Astrocyte of the cerebellum (primary cell): ENCODE measurements at places on chromosomes 7 and 10.

DNA sequence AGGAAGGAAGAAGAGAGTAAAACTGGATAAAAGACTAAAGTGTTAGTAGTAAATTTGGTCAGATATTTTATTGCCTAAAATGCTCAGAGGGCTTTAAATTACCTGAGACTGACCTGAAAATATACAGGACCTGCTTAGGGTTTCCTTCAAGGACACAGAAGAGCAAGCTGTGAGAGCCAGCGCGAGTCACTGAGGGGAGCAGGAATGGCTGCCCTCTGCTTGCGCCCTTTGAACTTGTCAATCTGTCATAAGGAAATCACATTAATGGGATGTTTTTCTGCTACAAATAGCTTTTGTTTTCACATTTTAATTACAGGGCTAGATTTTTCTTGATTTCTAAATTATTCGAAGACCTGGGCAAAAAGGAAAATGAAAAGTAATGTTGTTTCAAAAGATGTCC is 26.9 kb downstream of the DNAJB9 start:
- DNase-seq, result no peak

GRCh38 chr10:31490858-31491504 is 172.0 kb downstream of the ZEB1 start:
- DNase-seq, result peak; percentile 52

DNA sequence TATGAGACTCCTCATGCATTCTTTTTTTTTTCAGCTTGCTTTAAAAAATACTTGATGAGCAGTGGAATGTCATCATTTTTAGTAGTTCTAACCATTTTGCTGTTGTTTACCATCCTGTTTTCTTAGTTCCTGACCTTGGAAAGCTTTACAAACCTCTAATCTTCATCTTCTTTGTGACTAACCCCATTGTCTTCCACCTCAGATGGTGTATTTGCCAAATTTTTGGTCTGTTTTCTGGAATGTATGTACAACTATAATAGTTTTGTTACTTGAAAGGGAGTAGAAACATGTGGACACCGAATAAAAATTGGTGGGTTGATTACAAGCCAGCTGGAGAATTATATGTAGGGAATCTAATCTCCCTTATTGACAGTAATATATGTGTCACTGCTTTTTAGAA is 172.7 kb downstream of the SND1 start:
- peak; percentile 47 for DNase-seq

- no peak for DNase-seq
Observed at GRCh38 chr7:136637813-136638212, 230.6 kb upstream of the CHRM2 start.

DNA sequence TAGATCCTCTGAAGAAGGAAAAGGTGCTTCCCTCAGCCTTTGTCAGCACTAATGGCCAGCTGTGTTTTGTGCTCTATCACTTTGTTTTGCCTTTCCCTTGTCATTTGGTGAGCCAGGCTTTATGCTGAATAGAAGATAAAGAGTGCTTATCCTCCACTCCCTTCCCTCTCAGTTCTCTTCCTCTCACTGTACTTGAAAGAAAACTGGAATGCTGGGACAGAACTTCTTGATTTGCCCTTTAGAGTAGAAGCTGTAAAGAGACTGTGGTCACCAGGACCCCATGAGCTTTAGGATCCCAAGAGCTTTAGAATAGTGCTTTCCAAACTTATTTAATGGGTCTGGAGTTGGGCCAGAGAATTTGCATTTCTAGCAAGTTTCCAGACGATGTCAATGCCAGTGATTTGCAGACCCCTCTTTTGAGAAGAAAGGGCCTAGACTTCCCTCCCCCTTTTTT is 81.4 kb downstream of the LRRC4 start:
- DNase-seq, result no peak

DNA sequence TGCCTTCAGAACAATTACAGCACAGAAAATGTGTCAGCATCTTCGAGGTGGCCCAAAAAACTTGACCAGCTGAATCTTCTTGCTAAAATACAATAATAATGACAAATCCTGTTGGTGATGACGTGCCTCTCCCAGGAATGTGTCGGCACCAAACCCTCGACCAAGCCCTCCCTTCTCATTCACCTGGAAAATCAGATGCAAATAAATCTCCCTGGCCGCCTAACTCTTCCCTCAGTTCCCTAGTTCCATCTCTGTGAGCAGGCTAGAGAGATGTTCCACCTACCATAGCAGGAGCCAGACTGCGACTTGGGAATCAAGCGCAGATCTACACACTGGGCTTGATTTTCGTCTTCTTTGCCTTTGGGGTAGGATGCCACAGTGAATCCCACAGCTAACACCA is 4.1 kb downstream of the PRSS1 start:
- no peak for DNase-seq

DNA sequence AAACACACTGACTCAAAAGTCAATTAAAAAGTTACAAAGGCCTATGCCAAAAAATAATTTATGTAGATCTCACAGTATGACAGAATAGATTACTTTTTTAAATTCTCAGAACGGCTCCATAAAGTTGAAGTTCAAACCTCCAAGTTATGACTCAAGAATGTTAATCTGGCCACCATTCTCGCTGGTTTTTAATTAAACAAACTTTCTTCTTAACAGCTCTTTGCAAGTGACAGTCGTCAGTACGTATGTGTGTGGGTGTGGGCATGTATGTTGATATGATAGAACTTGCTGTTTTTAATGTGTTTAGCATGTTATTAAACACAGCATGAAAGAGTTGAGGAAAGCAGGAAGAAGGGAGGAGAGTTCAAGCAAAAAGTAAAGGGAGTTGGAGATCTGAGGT is 18.5 kb downstream of the PRKCQ start:
- no peak for DNase-seq

- no peak for DNase-seq
Observed at GRCh38 chr10:4407783-4408182, 418.2 kb upstream of the AKR1E2 start.

- DNase-seq, result no peak
Observed at GRCh38 chr7:83248000-83248399, 85.3 kb upstream of the PCLO start.

DNA sequence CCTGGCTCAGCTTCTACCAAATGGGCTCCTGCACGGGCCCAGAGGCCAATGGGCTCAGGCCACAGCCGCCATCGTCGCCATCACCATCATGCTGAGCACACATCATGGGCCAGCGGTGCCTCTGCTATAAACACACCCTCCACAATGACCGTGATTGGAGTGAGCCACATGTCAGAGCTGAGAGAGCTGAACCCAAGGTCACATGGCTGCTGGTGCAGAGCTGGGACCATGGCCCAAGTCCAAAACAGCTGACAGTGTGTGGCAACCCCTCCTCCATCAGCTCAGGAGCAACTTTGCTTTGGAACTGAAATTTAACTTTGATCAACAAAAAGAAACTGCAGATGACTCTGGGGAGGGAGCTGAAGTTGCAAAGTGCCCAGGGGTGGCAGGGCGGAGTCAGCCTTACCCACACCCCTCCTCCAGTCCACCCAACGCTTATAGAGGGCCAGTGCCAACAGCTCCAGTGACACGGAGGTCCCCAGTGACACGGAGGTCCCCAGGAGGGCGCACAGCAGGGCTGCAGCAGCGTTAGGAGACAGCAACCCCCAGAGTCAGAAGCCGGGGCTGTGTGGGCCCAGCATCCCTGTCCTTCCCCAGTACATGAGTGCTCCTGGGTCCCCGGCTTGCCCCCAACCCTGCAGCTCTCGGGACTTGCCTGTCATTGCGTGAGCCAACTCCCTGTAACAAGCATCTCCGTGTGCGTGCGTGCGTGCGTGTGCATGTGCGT is 249.6 kb downstream of the ELFN1 start:
- no peak for DNase-seq

DNA sequence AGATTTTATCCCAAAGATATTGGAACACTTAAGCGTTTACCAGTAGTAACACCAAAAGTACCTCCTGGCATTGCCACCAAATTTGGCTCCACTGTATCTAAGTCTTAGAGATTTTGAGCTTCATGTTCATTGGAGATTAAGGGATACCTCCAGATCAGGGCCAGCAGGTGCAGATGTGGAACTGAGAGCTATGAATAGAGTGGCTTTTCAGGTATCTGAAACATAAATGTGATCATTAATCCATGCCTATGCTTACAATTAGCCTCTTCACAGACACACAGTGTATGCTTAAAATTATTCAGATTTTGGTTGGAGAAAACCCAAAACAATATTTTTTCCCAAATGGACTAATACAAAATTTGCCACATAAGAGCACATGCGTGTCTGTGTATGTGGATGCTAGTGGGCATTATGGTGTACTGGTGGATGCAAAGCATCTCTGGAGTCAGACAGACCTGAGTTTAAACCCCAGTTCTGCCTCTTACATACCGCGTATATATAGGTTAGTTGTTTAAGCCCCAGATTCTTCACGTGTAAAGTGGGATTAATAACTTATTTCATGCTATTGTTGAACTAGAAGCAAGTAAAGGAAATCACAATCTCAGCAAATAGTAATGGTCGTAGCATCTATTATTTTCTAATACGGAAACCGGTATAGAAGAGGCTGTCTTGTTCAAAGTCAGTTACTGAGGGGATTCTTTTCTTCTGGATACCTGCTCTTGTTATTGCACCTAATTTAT is 6.8 kb upstream of the LRRC4 start:
- DNase-seq, result no peak

DNA sequence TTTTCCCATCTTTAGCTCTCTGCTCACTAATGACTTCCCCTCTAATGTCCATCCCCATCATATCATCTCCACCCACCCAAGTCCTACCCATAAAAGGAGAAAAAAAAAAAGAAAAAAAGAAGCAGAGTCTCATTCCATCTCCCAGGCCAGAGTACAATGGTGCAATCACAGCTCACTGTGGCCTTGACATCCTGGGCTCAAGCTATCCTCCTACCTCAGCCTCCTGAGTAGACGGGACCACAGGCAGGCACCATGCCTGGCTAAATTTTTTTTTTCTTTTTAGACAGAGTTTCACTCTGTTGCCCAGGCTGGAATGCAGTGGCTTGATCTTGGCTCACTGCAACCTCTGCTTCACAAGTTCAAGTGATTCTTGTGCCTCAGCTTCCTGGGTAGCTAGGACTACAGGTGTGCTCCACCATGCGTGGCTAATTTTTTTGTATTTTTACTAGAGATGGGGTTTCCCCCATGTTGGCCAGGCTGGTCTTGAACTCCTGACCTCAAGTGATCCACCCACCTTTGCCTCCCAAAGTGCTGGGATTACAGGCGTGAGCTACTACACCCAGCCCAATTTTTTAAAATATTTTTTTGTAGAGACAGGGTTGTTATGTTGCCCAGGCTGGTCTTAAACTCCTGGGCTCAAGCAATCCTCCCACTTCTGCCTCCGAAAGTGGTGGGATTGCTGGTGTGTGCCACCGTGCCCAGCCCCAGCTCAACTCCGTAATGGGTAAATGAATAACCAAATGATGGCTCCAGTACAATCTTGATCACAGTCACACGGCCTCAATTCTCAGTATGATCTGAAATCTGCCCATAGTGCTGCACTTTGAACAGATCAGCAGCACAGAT is 24.6 kb upstream of the SGMS1 start:
- DNase-seq, result no peak

- DNase-seq, result peak; percentile 51
Observed at GRCh38 chr7:101950450-101951119, 133.2 kb downstream of the CUX1 start.

- no peak for DNase-seq
Observed at GRCh38 chr10:132668048-132668394, 117.9 kb downstream of the NKX6-2 start.

GRCh38 chr7:3607847-3608246 is 306.8 kb downstream of the SDK1 start:
- no peak for DNase-seq

DNA sequence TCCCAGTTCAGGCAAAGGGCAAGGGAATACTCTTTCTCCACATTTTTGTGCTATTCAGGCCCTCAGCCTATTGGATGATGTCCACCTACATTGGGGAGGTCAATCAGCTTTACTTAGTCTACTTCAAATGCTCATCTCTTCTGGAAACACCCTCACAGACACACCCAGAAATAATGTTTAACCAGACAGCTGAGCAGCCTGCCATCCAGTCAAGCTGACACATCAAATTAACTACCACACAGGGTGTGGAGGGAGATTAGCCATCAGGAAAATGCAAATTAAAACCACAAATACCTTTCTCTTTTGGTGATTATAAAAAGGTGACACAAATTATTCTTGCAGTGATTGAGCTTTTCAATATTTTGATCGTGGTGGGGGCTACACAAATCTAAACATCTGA is 74.7 kb upstream of the FZD8 start:
- DNase-seq, result no peak

- DNase-seq, result no peak
Observed at GRCh38 chr7:93906267-93906666, at the start of gene GNGT1. Gene GNGT1, plus strand, starts transcription at chr7:93906567. Its CDS starts 180 bp downstream, at chr7:93906747.

- no peak for DNase-seq
Observed at GRCh38 chr7:151731022-151731441, 145.9 kb downstream of the PRKAG2 start.

GRCh38 chr7:127794551-127794950 is 142.6 kb downstream of the SND1 start:
- DNase-seq, result no peak

GRCh38 chr10:101851411-101852116 is 8.0 kb upstream of the KCNIP2 start:
- no peak for DNase-seq

GRCh38 chr10:73899423-73899822 is 11.5 kb upstream of the PLAU start:
- peak; percentile 92 for DNase-seq

GRCh38 chr10:110508159-110508788 is 10.6 kb downstream of the DUSP5 start:
- no peak for DNase-seq

GRCh38 chr10:127759276-127759675 is 22.3 kb downstream of the FOXI2 start:
- no peak for DNase-seq

- DNase-seq, result no peak
Observed at GRCh38 chr10:27601503-27601902, 97.4 kb downstream of the RAB18 start.

GRCh38 chr10:113585949-113586348 is 33.1 kb downstream of the HABP2 start:
- DNase-seq, result no peak

DNA sequence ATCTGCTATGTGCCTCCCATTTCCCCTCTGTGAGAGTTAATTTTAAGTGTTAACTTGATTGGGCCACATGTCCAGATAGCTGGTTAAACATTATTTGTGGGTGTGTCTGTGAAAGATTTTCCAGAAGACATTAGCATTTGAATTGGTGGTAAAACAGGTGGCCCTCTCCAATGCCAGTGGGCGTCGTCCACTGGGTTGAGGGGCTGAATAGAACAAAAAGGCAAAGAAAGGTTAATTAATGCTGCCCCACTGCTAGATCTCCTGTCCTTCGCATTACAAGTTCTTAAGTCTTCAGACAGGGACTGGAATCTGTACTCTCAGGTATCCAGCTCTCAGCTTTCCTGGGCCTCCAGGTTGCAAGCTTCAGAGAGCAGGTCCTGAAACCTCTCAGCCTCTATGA is 1160.9 kb upstream of the LRRN3 start:
- no peak for DNase-seq

DNA sequence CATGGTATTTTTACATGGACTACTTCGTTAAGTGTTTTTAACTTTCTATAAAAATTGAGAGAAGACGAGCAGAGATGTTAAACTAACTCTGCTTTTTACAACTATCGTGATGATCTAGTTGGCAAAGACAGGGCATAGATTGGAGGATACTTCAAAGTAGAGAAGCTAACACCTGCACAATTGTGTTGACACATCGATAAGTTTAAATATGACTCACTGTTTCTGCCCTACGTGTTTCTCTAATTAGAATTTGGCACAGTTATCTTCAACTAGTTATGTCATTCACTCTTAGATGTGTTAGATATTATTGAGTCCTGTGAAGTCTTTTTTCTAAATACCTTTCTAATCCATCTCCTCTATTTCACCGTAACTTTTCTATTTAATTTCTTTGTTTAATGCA is 68.5 kb upstream of the FERD3L start:
- no peak for DNase-seq

GRCh38 chr7:146787266-146787665 is 670.7 kb downstream of the CNTNAP2 start:
- DNase-seq, result no peak
